ENCODE measurements at places on chromosomes 4 and X.

DNA sequence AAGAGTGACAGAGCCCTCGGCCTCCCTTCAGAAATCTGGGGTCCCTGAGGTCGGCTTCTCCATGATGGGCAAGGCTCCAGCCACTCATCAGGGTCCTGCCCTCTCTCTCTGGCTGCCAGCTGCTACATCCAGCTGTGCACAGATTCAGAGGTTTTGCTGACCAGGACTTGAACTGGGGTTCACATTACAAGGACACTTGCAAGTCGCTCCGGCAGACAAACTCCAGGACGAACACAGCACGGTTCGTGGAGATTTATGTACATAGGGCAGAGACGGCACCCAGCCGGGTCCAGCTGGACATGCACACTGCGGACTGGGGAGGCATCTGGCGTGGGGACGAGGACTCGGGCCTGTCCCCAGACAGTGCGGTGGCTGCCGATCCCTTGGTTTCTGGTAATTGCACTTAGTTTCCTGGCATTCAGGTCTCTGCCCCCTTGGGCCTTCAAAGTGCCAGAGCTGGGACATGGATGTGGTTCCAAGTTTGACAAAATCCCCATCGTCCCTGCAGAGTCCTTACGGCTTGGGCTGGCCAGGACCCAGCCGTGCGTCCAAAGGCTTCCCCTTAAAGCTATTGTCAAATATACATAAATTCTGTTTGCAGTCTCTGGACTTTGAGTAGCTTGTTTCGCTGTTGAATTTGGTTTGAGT lies 6.2 kb upstream of the C4orf50 start:
- DNase-seq, result no peak

DNA sequence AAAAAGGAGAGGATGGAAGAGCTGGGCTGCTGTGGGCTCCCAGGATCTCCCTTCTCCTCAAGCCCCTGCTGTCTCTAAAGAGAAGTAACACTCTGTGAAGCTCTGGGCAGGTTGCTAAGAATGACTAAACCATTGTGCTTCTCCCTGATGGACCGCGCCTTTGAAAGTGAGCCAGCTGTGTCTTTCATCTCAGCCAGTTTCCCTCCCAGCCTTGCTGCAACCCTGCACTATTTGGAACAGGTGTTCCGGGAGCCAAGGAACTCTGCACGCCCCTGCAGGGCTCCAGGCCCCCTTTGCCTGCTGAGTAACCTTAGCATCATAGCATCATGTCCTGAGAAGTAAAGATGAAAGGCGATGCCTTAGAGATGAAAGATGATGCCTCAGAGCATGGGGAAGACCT lies 39.7 kb downstream of the SMIM20 start:
- no peak for DNase-seq

GRCh38 chrX:40298572-40299479 lies 201.1 kb upstream of the BCOR start:
- no peak for DNase-seq

GRCh38 chr4:76584241-76585152 lies 149.5 kb downstream of the SHROOM3 start:
- DNase-seq, result no peak

DNA sequence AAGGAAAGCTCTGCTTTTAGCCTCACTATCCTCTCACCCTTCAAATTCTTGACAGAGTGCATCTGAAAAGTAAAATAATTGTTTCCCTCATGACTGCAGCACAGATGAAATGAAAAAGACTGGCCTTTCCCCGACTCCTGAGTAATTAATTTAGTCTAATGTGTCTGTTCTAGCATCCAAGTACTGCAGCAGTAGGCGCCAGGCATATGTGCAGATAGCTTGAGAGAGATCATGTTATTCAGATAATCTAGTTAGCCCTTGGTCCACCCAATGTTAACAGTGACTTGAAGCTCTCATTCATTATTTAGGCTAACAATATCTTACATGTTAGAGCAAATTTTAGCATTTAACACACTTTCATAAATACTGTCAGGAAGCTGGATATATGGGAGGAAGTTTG lies 54.0 kb downstream of the MAP9 start:
- DNase-seq, result no peak

GRCh38 chr4:85824166-85824945 lies 349.4 kb downstream of the ARHGAP24 start:
- DNase-seq, result no peak
